ENCODE measurements at places on chromosomes 5 and 9.

DNA sequence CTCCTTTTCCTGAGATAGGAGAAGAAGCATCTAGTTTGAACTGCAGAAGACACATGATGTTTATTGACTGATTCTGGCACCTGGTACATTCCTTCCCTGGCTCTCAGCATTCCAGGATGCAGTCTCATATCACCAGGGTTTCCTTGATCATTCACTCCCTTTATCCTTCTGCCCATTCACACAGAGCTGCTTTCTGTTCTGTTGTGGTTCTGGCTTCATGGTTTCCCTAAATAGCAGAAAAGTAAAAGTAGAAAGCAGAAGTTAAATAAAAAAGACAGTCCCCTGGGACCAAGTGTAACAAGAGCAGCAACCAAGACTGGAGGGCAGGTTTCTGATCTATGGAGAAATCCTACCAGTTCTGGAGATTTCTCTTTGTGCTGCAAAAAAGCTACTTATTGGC, 3.2 kb downstream of the IFNA8 start:
- no peak for DNase-seq

DNA sequence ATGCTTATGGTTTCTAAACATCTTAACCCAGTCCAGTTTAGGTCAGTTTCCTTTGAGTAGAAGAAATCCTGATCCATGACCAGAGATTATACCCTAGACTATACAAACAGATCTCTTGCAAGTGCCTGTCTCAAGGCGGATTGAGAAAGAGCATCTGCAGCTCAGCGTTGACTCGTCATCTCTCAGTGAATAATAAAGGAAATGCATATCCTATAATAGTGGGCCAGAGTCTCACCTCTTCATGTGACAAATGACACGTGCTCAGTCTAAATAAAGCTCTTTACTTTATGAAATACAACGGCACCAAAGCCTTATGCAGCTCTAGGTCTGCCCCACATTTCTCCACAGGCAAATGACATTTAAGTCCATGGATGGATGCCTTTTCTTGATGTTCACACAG, 179.4 kb upstream of the NR3C1 start:
- no peak for DNase-seq

GRCh38 chr5:164972973-164973372, 1467.6 kb downstream of the MAT2B start:
- no peak for DNase-seq

GRCh38 chr9:34124926-34125325, 1.6 kb downstream of the DCAF12 start:
- no peak for DNase-seq

DNA sequence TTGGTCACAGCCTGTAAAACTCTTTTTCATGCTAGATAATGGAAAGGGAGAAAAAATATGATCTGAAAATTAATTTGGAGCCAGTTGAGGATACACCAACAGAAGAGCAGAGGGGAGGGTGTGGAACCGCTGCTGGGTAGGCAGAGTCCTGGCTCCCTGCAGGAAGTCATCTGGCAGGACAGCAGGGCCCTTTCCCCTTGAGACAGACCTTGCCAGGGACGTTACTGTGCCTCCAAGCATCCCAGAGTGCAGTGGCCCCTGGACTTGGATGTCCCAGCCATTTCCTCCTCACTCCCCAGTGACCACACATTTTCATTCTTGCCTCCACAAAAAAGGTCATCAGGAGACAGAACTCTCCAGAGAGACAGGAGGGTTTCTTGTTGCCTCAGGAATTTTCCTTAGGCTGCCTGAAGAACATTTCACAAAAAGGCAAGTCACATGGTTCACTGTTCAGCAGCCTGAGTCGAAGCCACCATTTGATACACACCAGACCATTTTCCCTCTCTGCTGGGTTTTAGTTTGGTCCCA, 5.9 kb downstream of the TRPM3 start:
- DNase-seq, result no peak

DNA sequence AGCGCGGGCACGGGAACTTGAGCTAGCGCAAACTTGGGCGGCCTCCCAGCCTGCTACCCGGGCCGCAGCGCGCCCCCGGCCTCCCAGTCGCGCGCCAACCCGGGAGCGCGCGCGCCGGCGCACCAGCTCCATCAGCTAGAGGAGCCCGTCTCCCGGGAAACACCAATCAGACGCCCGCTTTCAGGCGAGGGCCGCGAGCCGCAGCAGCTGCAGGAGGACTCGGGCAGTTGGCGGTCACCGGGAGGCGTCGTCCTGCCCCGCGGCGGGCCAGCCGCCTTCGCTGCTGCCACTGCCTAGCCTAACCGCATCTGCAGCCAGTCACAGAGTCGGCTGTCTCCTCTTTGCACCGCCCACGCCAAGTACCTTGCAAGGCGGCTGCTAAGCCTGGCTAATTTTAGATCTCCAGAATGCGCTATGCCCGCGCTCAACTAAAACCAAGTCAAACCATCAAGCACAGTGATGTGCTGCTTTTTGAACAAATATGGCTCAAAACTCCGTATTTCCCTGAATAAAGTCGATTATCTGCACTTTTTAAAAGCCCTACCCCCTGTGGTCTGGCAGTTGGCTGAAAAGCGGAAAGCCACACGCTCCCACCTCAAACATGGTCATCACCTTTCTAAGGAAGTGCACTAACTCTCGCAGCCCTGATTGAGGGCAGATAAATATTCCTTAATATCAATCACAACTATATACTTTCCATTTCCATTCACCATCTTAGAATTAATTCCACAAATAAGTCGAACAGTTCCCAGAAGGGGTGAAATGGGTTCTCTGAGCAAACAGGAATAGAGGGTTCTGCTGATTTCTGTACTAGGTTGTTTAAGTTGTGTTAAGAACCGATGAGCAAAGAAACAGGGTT, 221.8 kb downstream of the MEF2C start:
- DNase-seq, result no peak

DNA sequence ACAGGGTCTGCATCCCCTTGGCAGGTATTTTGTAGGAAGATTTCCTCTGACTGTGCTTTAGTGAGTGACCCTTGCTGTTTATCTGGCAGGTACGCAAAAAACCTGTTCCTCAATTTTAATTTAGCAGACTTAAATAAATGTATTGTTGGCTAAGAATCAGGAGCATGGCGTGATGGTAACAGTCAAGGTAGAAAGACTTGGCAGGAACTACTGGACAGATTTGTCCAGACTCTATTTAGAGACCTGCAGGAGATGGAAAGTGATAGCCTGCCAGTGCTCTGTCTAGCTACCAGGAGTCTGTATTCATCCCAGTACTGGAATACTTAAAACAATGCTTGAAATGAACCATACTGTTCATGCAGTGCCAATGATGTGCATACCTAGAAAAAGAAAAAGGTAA, 78.8 kb upstream of the MAST4 start:
- no peak for DNase-seq

DNA sequence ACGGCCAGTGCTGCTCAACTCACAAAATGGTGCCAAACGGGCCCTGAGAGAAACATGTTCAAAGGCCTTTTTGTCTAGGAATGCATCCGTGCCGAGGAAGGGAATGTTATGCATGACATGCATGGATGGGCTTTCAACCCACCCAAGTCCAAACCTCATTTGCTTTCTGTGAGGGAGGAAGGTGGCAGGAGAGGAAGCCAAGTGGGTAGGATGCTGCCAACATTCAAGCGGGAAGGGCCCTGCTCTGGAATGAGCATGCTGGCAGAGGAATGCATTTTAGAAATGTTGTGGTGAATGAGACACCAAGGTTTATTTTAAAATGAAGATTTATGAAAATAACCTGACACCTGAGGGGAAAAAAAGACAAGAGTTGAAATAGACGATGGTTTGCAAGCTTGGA, 479.1 kb downstream of the CCDC171 start:
- DNase-seq, result no peak

DNA sequence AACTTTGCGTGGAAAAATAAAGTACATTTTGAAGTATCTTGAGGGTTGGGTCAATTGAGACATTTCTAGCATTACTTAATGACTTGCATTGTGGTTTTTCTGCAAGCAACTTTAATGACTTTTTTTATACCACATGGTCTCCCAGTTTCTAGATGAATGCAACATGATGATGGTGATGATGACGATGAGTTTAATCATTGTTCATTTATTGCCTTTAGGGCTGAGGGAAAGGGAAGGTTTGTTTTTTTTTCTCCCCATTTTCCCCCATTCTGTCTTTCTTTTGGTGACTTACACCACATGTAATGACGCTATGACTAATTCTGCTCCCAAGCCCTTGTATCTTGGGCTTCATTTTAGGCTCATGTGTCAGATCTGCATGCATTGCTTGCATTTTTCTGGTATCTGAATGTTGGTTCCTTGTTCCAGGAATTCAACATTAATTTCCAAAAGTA, 57.7 kb upstream of the NXNL2 start:
- no peak for DNase-seq

DNA sequence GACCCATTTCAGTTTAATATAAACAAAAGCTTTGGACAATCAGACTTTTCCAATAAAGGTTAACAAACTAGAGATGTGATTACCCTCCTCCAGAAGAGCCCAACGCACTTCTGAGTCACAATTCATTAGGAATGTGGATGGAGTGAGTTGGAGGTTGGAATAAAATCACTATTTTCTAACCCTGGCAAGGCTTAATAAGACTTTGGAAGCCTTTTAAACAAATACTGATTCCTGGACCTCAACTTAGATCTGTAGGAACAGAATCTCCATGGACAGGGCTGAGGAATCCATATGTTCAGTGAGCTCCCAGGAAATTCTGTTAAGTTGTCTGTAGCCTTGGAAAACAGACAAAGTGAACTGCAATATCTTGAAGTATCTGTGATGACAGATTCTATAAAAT, 233.5 kb upstream of the ELL2 start:
- no peak for DNase-seq

DNA sequence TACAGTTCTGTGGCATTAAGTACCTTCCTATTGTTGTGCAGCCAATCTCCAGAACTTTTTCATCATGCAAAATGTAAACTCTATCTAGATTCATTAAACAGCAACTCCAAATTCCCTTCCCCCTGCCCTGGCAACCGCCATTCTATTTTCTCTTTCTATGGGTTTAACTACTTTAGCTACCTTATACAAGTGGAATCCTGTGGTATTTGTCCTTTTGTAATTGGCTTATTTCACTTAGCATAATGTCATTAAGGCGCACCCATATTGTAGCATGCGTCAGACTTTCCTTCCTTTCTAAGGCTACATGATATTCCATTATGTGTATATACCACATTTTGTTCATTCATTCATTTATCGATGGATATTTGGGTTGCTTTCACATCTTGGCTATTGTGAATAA, 142.4 kb downstream of the CAAP1 start:
- DNase-seq, result no peak

DNA sequence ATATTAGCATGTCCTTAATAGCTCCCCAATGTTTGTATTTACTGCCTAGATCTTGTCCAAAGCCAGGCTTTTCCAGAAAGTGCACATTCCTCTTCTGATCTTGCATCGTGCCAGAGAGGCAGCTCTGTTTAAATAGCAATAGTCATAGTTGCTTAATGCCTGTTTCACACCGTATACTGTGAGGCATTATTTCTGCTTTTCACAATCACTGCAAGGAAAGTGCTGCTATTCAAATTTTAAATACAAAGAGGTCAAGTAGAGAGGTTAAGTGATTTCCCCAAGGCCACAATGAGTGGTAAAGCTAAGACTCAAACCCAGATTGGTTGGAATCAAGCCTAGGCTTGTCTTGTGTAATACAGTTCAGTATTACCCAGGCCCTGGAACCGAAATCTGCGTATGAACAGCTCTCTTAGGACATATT, 153.6 kb downstream of the SNX18 start:
- no peak for DNase-seq

GRCh38 chr5:116370149-116370548, 204.5 kb downstream of the SEMA6A start:
- no peak for DNase-seq

- DNase-seq, result no peak
Measured at GRCh38 chr5:172399336-172399735, 55.0 kb downstream of the SH3PXD2B start.

GRCh38 chr5:104643320-104643719, 1080.7 kb upstream of the NUDT12 start:
- no peak for DNase-seq

- DNase-seq, result no peak
Measured at GRCh38 chr5:78626009-78626571, 22.5 kb downstream of the LHFPL2 start.

DNA sequence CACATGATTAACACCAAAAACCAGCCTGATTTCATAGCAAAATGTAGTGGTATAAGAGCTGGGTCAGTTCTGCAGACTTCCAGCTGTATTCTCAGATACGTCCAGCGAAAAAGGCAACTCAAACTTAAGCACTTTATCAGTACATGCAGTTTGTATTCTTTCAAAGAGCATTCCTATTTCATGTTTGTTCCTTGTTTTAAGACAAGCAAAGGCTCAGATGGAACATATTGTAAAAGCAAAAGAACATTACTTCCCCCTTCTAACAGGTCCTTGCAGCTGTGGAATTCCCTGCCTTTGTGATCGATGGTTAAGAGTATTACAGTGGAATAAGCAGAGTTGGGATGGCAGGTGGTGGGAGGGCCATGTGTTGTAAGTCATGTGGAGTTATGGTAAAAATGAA, 86.3 kb upstream of the GRHPR start:
- no peak for DNase-seq

GRCh38 chr5:122694884-122695283, 80.0 kb upstream of the SNX2 start:
- DNase-seq, result no peak

Data from stimulated activated CD4-positive, alpha-beta T cell treated with anti-CD3 and anti-CD28 coated beads, TNF-alpha, amount 100 ng/mL, for 1 hour (primary cell).